ENCODE measurements at places on chromosomes 16 and 17. TPM values are rescaled to one million over a fixed set of nuclear protein-coding genes. Genes with fewer than 3 reads are reported as not detected.

Gene SLC6A2
- not detected for total RNA-seq

Gene TP53TG3D
- total RNA-seq = 0.43 TPM

Gene PIK3R5
- total RNA-seq = not detected

Gene ZNF778
- total RNA-seq = 12.8 TPM

Gene ITGAD
- total RNA-seq = not detected

Gene FAM117A
- 5.9 TPM for total RNA-seq

Gene ASB16
- not detected for total RNA-seq

Gene RILP
- 12.9 TPM for total RNA-seq

Gene SLC7A5
- total RNA-seq = 15.3 TPM

Gene EPX
- total RNA-seq = not detected

Gene ANKFY1
- 49.0 TPM for total RNA-seq

Gene CDRT15L2
- not detected for total RNA-seq

Gene GPR139
- not detected for total RNA-seq

Gene CCL5
- total RNA-seq = not detected

Gene MAZ
- 191 TPM for total RNA-seq

Gene CAVIN1
- 947 TPM for total RNA-seq

Gene GALR2
- total RNA-seq = not detected

Gene MT1E
- 259 TPM for total RNA-seq

Gene TLCD3B
- 0.13 TPM for total RNA-seq

Gene KRTAP4-3
- total RNA-seq = not detected

Gene NPIPB9
- 15.3 TPM for total RNA-seq

Gene PSMC3IP
- 14.5 TPM for total RNA-seq

Gene TAF15
- 96.1 TPM for total RNA-seq

Gene SMIM36
- total RNA-seq = not detected

Gene PLEKHG4
- 28.4 TPM for total RNA-seq

Gene PLLP
- total RNA-seq = 1.4 TPM

Gene LUC7L3
- 67.0 TPM for total RNA-seq

Gene CMTM2
- total RNA-seq = not detected

Gene CARD14
- total RNA-seq = not detected

Gene CTRB1
- not detected for total RNA-seq

Gene SGCA
- not detected for total RNA-seq

Gene NPTX1
- total RNA-seq = not detected

Gene KRT39
- not detected for total RNA-seq

Gene KATNIP
- 27.9 TPM for total RNA-seq

Gene OGFOD3
- total RNA-seq = 27.1 TPM

Gene SLC38A7
- 24.1 TPM for total RNA-seq

Gene IKZF3
- not detected for total RNA-seq

Gene CRHR1
- total RNA-seq = not detected

Gene ZG16
- not detected for total RNA-seq

Gene KRTAP3-1
- total RNA-seq = not detected

Gene TEX19
- 0.07 TPM for total RNA-seq

Data from thoracic aorta endothelial cell (primary cell).